ENCODE measurements at places on chromosomes 4 and X.

DNA sequence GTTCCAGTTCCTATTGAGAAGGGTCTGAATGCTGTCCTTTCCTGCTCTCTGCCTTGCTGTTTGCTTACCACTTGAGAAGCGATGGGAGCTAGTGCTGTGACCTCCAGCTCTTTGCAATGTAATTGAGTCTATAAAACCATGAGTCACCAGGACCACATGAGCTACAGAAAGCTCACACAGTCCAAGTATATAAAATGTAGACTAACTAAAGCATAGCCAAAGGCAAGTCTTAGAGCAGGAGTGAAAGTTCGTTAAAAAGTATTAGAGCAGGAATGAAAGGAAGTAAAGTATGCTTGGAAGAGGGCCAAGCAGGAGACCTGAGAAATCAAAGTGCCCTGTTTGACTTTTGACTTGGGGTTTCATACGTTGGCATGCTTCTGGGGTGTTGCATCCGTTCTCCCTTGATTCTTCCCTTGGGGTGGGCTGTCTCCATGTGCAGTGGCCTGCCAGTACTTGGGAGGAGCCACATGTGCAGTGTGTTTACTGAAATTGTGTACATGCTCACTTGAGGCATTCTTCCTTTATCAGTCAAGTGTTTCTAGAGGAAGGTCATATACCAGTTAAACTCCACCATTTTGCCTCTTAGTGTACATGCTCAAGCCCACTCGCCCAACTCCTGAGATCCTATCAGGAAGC is 71.3 kb upstream of the KIT start:
- DNase-seq: no peak

DNA sequence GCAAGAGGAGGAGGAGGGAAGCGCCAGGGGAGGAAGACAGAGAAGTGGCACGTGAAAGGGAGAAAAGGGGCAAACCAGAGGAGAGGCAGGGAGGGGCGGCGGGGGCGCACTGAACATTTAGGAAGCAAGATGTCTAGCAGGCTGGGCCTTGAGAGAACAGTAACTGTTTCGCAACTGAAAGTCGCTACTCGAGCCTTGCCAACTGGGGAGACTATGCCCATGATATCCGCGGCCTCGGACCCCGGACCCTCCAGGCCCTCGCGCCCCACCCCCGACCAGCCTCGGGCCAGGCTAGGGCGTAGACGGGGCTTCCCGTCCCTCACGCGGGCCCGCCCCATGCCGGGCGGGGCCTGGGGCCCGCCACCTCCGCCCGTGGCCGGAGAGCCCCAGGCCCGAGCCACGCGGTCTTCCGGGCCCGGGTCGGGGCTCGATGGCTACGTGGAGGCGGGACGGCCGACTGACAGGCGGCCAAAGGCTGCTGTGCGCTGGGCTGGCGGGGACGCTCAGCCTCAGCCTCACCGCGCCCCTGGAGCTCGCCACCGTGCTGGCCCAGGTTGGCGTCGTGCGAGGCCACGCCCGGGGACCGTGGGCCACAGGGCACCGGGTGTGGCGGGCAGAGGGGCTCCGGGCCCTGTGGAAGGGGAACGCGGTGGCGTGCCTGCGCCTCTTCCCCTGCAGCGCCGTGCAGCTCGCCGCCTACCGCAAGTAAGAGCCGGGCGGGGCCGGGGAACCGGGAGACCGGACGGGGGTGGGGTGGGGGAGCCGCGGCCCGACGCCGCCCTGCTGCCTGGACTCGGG is at the start of gene SLC25A43:
Gene SLC25A43 (plus strand): TSS at position 363 of the 798 bp plus-strand sequence. CDS start 68 bp downstream, at position 431.
- peak; percentile 28 for DNase-seq

DNA sequence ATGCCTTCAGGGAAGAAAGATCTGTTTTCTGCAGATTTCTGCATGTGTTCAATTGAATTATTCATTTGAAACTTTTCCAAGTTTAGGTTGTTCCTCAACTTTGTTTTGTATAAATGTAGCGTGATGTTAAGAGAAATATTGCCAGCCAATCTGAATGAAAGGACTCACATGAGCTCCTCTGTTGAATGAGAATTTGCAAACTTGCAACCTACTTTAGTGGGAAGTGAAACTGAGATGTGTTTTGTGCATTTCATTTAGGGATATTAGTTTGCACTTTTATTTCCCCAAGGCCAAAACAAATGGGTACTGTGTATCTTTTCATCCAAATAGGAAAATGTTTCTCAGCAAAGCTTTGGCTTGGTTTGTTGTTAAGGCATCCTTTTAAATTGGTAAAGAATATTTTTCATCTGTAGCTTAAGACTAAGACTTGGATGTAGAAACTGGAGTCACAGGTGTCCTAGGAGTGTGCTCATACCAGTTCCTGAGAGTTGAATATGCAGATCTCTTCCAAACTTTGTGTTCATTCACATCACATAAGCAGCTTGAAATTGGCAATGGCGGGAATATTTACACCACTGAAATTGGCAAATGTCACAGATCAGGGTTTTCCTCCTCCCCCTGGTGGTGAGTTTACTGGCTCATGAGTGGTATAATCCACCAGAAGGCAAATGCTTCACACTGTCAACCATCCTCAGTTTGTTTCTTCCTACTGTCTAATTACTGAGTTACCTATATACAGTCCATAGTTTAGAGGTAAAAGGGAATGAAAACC is 193.6 kb upstream of the BANK1 start:
- DNase-seq: peak; percentile 51

- DNase-seq: no peak
These were observed 56.7 kb upstream of the ATOH1 start for GRCh38 chr4:93771640-93772411.

GRCh38 chr4:174041555-174042105 is 241.8 kb downstream of the FBXO8 start:
- DNase-seq: no peak

DNA sequence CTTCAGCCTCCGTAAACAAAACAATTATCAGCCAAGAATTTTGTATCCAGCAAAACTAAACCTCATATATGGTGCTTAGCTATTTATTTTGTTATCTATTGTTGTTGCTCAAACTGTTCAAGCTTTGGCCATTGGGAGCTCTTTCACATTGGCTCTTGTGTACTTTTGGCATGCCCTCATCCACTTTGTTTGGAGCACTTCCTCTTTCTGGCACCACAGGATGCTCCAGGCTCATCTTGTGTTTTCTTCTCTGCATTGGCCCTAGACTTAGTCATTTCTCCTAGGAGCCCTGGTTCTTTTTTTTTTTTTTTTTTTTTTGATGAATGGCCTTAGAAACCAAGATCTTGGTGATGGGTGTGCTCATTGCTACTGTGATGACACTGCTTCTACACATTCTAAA is 74.5 kb downstream of the DIPK2B start:
- DNase-seq: no peak

DNA sequence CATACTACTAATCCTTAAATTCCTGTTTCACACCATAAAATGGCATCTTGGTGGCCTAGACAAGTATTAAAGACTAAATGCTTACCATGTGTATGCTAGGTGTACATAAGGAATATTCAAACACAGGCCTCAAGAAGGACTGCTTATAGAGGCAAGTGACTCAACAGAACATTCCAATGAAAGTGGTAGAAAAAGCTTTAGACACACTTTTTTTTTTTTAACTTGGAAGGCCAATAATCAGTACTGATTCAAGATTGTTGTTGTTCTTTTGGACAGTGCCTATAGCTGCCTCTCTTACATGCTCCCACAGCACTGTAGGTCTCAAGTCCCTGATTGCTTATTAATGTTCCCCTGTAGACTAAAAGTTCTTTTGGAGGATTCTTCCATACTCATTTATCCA is 77.6 kb downstream of the FBXL5 start:
- DNase-seq: no peak

DNA sequence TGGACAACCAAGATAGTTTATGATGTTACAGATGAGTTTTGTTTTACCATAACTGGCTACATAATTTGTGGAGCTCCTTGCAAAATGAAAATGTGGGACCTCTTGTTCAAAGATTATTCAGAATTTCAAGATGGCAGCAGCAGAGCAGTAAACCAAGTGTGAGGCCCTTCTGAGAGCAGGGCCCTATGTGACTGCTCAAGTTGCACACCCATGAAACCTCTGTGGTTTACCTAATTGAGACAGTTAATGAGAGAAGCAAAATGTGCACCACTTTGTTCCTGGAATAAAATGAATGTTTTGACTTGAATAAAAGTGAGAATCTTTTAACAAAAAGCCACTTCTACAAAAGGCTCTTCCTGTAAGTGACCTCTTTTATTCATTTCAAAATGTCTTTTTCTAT is 519.2 kb downstream of the RPA4 start:
- no peak for DNase-seq

- no peak for DNase-seq
These were observed 5.0 kb upstream of the FBXW7 start for GRCh38 chr4:152540941-152541340.

GRCh38 chr4:188612659-188613058 is 473.4 kb downstream of the TRIML1 start:
- no peak for DNase-seq

DNA sequence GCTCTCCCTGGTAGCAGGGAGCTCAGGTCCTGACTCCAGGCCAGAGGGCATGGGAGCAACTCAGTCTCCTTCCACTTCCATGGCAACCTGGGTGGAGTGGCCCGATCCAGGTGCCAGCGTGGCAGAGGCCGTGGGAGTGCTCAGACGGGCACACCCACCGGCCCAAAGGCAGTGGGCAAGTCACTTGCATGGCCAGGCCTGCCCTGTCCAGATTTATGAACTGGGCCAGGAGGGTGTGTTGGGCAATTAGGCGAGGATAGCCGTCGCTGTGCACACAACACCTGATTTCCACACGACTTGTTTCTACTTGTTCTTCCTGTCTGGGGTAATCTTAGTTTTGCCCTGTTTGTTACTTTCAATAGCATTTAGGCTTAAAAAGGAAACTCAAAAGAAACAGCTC is 55.5 kb upstream of the NYX start:
- DNase-seq: no peak

- DNase-seq: no peak
These were observed 14.5 kb downstream of the TMEM131L start for GRCh38 chr4:153480704-153481103.

GRCh38 chr4:11480683-11481082 is 52.0 kb upstream of the HS3ST1 start:
- no peak for DNase-seq

GRCh38 chr4:40719008-40719623 is 30.6 kb upstream of the NSUN7 start:
- DNase-seq: peak; percentile 14

GRCh38 chr4:183349673-183350072 is 27.4 kb upstream of the CLDN24 start:
- no peak for DNase-seq

DNA sequence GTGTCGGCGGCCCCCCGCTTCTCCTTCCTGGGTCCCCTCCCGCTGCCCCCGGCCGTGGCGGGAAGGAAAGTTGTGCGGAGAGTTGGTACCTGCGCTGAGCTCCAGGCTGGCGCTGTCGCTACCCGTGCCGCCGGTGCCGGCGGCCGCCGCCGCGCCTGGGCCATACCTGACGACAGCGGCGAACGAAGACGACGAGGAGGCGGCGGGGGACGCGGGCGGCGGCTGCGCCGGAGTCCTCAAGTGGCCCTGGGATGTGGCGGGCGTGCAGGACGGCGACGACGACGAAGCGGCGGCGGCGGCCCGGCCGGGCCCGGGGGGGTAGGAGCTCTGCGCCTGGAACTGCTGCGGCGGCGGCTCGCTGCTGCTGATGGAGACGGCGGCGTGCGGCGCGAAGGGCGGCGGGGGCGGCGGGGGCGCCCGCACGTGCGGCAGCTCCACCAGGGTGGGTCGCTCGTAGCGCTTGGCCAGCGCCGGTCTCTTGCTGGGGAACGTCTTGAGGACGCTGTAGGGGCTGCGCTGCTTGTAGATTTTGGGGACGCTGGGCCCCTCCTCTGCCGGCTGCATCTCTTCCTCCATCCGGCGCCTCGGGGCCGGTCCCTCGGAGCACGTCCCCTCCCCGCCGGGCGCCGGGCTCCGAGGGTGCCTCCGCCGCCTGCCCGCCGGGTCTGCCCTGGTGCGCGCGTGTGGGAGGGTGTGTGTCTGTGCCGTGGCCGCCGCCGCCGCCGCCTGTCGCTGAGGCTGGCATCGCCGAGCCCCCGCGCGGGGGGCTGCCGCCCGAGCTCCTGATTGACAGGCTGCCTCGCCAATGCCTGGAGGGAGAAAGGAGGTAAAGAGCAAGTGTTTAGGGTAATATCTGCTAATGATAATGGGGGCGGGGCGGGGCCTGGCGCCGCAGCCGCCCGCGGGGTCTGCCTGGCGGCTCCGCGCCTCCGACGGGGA is 618 bp downstream of the BEND4 start:
- DNase-seq: peak; percentile 78

Measured in CD4-positive, alpha-beta T cell treated with Interleukin-1 beta for 1 hour (primary cell).